Stimulated activated CD4-positive, alpha-beta T cell treated with anti-CD3 and anti-CD28 coated beads, Interleukin-4, amount 100 ng/mL, for 24 hours (primary cell): ENCODE measurements at places on chromosomes 11 and 22.

DNA sequence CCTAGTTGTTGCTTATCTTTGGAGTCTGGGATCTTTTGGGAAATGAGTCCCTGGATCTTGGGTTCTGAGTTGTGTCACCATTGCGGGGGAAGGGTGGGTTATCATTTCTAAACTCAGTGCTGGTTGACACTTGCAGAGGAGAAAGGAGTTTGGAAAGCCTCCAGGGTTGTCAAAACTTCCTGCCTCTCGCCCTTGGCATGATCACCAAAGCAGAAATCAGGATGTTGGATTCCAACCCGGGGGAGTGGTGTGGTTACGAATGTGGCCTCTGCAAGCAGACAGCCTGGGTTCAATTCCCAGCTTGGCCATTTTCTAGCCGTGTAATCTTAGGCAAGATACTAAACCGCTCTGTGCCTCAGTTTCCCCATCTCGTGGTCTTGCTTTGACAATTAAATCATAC lies 24.3 kb downstream of the CD6 start:
- no peak for DNase-seq

GRCh38 chr11:17734986-17735817 lies 621 bp downstream of the KCNC1 start:
- peak; percentile 22 for DNase-seq

DNA sequence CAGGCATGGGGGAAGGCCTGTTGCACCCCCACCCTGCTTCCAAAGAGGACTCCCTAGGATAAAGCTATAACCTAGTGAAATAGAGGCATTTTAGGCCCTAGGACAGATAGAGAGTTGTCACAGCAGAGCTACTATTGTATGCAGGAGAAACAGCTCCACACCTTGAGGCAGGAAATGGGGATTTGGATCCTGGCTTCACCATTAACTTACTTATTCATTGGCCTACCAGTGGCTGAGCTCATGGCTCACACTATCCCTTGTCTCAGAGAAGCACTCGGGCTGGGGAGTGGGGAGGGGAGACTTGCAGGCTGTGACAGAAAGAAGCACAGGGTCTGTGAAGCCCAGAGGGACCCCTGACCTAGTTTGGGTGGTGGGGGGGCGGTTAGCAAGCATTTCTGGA lies 999 bp upstream of the PDE2A start:
- DNase-seq, result no peak

DNA sequence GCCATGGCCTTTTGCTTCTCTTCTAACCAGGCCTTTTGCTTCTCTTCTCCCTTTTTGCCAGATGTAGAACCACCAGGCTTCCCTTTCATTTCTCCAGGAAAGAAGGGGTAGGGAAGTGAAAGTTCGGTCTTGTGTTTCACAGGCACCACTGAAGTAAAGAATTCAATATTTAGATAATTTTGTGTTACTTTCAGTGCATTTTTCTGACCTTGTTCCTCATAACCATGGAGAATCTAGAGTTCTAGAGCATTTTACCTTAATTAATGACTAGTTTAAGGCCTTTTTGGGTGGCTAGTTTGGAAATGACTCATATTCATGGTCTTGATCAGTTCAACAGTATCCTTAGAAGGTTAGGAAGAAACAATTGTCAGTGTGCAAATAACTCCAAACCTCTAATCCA lies 22.7 kb downstream of the GRAMD1B start:
- no peak for DNase-seq

GRCh38 chr11:120744016-120744994 lies 232.8 kb downstream of the GRIK4 start:
- no peak for DNase-seq

GRCh38 chr11:80024119-80024518 lies 583.3 kb upstream of the TENM4 start:
- no peak for DNase-seq

- no peak for DNase-seq
These were observed 42.3 kb downstream of the OSBPL5 start for GRCh38 chr11:3122775-3123201.

DNA sequence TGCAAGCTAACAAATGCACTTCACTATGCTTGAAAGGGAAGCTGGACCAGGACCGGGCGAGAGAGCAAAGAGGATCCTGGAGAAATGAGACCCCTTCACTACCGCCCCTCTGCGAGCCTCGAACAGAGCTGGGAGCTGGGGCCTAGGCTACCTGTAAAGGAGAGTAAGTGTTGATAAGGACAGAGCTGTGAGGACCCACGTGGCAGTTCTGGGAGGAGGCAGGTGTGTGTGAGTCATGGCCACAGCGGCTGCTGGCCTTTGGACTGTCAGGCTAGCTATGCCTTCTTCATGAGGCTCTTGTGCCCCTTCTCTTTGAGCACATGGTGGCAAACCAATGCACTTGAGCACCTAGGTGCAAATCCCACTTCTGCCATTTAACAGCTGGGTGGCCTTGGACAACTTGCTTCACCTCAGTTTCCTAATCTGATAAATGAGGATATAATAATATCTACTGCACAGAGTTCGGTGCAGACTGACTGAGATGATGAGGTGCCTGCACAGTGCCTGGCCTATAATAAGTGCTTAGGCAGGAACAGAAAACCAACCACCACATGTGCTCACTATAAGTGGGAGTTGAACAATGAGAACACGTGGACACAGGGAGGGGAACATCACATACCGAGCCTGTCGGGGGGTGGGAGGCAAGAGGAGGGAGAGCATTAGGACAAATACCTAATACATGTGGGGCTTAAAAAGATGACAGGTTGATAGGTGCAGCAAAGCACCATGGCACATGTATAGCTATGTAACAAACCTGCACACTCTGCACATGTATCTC lies 35.3 kb upstream of the KCNJ11 start:
- DNase-seq, result no peak

DNA sequence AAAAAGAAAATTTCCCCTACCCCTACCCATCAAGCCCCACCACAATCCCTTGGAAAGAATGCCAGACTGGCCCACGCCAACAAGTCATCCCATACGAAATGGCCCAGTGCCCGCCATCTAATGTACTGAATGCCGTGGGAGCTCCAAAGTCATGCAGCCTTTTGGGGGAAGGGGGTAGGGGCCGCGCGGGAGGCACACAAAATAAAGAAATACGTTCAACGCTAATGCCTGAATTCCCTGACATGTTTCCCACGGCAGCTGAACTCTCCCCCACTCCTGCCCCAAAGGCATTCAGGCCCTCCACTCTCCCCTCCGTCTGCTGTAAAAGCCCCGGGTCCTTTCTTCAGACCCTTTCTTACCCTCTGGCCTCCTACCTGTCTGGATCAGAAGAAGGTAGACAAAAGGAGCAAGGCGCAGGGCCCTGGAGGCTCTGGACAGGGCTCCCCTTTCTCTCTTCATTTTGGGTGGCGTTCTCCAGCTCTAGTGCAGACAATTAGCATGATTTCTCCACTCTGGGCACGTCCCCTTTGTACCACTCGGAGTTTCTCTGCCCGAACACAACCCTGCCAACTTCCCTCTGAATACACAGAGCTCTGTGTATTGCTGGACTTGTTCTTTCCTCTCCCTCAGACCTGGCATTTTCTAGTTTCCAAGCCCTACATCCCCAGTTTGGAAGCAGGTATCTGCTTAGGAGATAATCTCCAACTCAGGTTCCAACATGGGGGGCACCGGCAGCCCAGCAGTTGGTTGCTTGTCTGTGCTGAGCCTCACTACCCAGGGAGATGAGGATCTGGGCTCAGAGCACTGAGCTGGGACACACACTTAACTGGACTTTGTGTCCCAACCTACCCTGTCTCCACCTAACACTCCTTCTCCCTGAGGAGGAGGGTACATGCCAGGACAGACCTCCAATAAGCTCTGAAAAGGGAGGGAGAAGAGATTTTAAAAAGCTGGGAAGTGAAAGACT lies at the start of gene HEPACAM:
Gene HEPACAM, minus strand, starts transcription at position 500 of the 967 bp plus-strand sequence. Its CDS starts 41 bp downstream, at position 459.
- no peak for DNase-seq

- DNase-seq, result no peak
These were observed 91.6 kb downstream of the FAT3 start for GRCh38 chr11:92316106-92316809.

GRCh38 chr11:5923427-5923776 lies 18.6 kb upstream of the OR56A3 start:
- DNase-seq, result no peak

GRCh38 chr11:70164705-70165104 lies 38.4 kb upstream of the FADD start:
- DNase-seq, result no peak

DNA sequence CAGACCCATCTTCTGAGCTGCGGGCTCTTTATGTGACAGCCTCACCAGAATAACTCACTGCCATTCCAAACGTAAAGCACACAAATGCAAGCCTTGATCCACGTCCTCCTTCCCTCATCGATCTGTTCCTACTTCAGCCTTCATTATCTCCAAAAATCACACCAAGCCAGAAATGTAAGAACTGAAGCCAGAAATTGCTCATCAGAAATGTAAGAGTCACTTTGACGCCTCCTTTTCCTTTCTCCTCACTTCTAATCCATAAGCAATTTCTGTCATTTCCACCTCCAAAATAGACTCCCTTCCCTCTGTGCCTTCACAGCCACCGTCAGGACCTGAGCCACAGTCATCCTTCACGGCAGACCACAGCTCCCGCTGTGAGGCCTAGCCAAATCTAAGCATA lies 387.3 kb upstream of the B3GAT1 start:
- DNase-seq, result no peak

DNA sequence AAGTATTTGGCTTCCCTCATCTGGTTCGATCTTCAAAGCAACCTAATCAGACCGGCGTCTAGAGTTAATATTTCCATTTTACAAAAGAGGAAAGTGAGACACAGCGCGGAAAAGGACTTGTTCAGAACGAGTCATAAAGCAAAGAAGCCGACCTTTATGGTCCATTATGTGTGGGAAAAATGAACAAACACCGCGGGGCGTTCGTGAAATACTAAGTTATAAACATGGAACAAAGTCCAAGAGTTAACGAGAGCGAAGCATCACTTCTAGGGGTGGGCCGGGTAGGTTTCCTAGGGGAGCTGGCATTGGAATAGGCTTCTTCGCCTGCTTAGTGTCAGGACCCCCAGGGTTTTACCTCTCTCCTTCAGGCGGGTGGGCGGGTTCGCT lies 575 bp downstream of the DUSP18 start:
- DNase-seq, result peak; percentile 17

- DNase-seq, result no peak
These were observed 84.5 kb upstream of the PLET1 start for GRCh38 chr11:112345166-112345565.

GRCh38 chr11:128961645-128962044 lies 19.0 kb upstream of the TP53AIP1 start:
- no peak for DNase-seq
